ENCODE measurements at places on chromosomes 1 and 21. TPM values are rescaled to one million over a fixed set of nuclear protein-coding genes. Genes with fewer than 3 reads are reported as not detected.

DNA sequence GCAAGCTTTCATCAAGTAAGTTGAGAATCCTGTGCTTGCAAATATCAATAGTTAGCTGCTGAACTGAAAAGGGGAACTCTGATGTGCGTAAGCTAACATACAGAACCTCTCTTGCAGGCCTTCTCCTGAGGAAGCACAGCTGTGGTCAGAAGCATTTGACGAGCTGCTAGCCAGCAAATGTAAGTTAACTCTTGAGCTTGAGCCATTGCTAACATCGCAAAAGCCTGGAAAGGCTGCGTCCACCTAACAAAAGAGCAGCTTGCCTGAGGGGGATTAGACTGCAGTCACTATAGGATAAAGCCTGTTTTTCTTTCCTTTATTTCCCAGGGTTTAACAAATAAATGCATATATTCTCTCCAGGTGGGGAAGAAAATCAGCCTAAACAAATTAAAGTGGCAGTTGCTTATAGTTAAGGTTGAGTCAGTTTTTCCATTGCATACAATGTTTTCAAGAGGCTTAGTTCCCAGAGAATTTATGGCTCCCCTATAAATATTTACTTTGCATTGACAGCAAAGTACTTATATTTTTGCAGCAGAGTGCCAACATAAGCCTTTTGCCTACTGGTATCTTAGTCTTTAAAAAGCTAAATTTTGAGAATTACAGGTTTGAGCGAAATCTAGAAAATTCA, 1.5 kb downstream of the RGS2 start:
- no peaks in the 10 kb centered on the region for H3K27me3 ChIP-seq
- DNase-seq, result peak; percentile 65
- H3K36me3 ChIP-seq, result peaks cover 10% of the 10 kb centered on the region
- peak overlapping the region; percentile 86 for H3K27ac ChIP-seq
- peaks cover 15% of the 10 kb centered on the region for H3K4me1 ChIP-seq

GRCh38 chr21:36395353-36396111, 10.3 kb downstream of the CHAF1B start:
- H3K4me3 ChIP-seq, result no peak overlapping the region
- H3K27ac ChIP-seq, result no peak overlapping the region

The FLG gene
- total RNA-seq, result not detected

The CD2 gene
- 0.08 TPM for total RNA-seq

DNA sequence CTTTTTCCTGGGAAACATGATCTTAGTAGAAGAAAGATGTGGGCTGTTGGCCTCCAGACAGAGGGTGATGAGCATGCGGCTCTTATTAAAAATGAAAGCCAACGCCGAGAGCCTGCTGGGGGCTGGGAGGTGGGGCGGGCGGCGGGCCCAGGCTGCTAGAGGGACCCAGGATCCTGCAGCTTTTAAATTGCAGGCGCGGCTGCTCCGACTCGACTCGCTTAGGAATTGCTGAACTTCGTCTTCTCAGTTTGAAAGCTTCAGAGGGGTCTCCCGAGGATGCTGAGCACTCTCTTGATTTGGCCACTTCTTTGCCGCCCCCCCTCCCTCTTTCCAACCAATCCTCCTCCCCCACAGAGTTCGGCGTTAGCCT, 1.2 kb downstream of the AGPAT3 start:
- peak; percentile 75 for DNase-seq
- H3K4me1 ChIP-seq, result peaks cover 23% of the 10 kb centered on the region
- H3K36me3 ChIP-seq, result no peaks in the 10 kb centered on the region
- peak overlapping the region; percentile 91 for H3K4me3 ChIP-seq

DNA sequence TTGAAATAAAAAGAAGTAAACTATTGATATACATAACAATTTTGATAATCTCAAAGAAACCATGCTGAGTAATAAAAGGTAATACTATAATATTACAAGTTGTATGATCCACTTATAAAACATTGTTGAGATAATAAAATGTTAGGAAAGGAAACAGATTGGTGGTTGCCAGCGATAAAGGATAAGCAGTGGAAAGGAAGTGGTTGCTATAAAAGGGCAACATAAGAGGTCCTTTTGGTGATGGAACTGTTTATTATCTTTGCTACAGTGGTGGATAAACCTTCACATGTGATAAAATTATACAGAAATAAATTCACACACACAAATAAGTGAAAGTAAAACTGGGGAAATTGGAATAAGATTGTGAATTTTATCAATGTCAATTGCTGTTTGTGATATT, 15.1 kb downstream of the OR6F1 start:
- no peak overlapping the region for H3K27ac ChIP-seq
- DNase-seq, result no peak
- H3K27me3 ChIP-seq, result no peaks in the 10 kb centered on the region
- H3K4me1 ChIP-seq, result no peaks in the 10 kb centered on the region

The SPATA21 gene
- total RNA-seq, result 0.30 TPM

- H3K4me1 ChIP-seq, result no peaks in the 10 kb centered on the region
- no peaks in the 10 kb centered on the region for H3K27me3 ChIP-seq
- no peaks in the 10 kb centered on the region for H3K36me3 ChIP-seq
- H3K4me3 ChIP-seq, result no peak overlapping the region
- H3K27ac ChIP-seq, result no peak overlapping the region
Observed at GRCh38 chr1:6303397-6304012, 42.6 kb upstream of the GPR153 start.

GRCh38 chr1:20486457-20487235, 636 bp upstream of the CAMK2N1 start:
- DNase-seq, result peak; percentile 95
- H3K4me1 ChIP-seq, result peaks cover 19% of the 10 kb centered on the region
- peak overlapping the region; percentile 100 for H3K27ac ChIP-seq
- peak overlapping the region; percentile 90 for H3K4me3 ChIP-seq
- H3K27me3 ChIP-seq, result no peaks in the 10 kb centered on the region

The ADARB1 gene
- total RNA-seq, result 9.9 TPM

The USF1 gene
- total RNA-seq, result 85.1 TPM

The CBR3 gene
- 0.12 TPM for total RNA-seq

The HAO2 gene
- total RNA-seq, result 14.2 TPM

GRCh38 chr1:54869173-54869851, 17.7 kb downstream of the DHCR24 start:
- DNase-seq, result no peak
- H3K4me1 ChIP-seq, result peaks cover 35% of the 10 kb centered on the region
- no peaks in the 10 kb centered on the region for H3K27me3 ChIP-seq
- no peak overlapping the region for H3K4me3 ChIP-seq
- peak overlapping the region; percentile 52 for H3K27ac ChIP-seq
- H3K36me3 ChIP-seq, result peaks cover 4% of the 10 kb centered on the region

DNA sequence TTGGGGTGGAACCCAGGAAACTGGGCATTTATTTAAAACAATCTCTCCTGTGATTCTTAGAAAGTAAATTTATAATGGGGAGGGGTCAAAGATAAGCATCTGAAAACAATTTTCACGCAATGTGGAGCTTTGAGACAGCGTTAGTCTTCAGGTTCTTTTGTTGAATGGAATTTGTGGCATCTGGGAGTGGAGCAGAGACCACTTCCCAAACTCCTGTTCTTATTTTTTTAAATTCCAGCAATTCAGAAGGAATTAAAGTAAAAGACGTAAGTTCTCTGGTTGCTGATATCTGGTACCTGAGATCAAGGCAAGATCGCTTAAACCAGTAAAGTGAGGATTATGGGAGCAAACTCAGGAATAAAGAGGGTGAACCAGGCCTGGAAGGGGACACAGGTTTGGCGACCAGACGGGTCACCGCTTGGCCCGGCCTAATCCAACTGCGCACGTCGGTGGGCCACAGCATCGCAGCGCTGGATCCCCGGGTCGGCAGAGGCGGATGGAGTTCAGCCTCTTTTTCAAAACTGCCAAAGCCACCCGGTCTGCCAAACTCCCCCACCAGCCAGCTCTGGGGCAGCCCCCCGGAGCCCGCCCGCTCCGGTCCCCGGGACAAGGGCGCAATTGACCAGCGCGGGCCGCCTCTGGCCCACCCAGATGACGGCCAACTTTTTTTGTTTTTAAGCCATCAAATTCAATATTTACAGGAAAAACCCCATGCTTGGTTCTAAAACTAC, 754 bp upstream of the PDPN start:
- peak overlapping the region; percentile 33 for H3K27ac ChIP-seq
- DNase-seq, result no peak
- peak overlapping the region; percentile 53 for H3K4me3 ChIP-seq
- H3K36me3 ChIP-seq, result no peaks in the 10 kb centered on the region
- H3K4me1 ChIP-seq, result peaks cover 3% of the 10 kb centered on the region

DNA sequence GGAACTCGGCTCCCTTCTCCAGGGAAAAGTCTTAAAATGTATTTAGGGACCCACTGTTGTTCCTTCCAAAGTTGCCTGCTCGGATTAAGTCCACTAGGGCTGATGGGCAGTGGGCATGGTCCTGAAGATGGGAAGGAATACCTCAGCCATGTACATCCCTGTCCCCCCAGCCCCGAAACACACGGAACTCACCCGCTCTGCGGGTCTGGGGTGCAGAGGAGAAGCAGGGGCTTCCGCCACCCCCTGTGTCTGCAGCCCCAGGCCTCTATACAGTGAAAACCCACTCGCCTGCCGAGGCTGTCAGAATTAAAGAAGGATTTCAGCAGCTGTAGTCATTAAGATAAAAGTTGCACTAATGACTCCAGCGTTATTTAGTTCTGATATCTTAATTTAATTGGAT, 212.6 kb upstream of the VAMP3 start:
- H3K36me3 ChIP-seq, result no peaks in the 10 kb centered on the region
- no peaks in the 10 kb centered on the region for H3K27me3 ChIP-seq
- no peak overlapping the region for H3K4me3 ChIP-seq
- no peak overlapping the region for H3K27ac ChIP-seq
- H3K4me1 ChIP-seq, result peaks cover 8% of the 10 kb centered on the region

The S100A3 gene
- 2.6 TPM for total RNA-seq

DNA sequence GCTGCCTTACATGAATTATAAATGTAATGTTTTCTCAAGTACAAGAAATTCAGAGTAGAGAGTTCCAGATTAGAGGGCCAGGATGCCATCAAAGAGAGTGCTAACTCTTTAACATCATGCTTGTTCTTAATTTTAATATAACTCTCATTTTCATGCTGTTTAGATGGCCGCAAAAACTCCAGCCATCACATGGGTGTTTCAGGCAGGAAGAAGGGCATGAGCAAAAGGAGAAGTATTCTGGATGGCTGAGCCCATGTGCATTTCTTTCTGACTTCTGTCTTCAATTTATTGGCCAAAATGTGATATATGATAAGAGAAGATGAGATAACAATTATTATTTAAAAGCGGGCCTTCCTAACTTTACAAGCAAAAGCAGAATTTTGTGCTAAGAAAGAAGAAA, 1328.6 kb downstream of the MRPL39 start:
- H3K27me3 ChIP-seq, result no peaks in the 10 kb centered on the region
- H3K27ac ChIP-seq, result no peak overlapping the region
- no peaks in the 10 kb centered on the region for H3K36me3 ChIP-seq

DNA sequence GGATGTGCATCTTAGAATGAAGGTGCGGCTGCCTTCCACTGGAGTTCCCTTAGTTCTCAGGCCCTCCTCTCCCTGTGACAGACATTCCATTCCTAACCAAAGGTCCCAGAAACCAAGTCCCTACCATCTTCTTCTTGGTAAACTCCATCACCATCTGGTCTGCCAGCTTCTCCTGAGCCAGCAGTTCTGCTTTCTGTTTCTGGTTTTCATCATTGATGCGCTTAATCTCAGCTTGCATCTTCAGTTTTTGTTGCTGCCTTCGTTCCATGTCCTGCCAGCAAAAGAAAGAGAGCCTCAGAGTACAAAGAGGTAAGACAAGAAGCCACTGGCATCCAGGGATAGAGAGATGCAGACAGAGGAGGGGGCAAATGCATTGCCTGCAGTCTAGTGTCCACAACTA, 18.0 kb upstream of the VSIG8 start:
- H3K4me1 ChIP-seq, result peaks cover 2% of the 10 kb centered on the region

- H3K4me1 ChIP-seq, result peaks cover 19% of the 10 kb centered on the region
- no peak overlapping the region for H3K27ac ChIP-seq
- no peaks in the 10 kb centered on the region for H3K36me3 ChIP-seq
- DNase-seq, result no peak
- no peak overlapping the region for H3K4me3 ChIP-seq
Observed at GRCh38 chr1:216459651-216460207, 36.5 kb upstream of the USH2A start.

- DNase-seq, result no peak
- peaks cover 14% of the 10 kb centered on the region for H3K4me1 ChIP-seq
Observed at GRCh38 chr1:93347334-93347899, 1.7 kb downstream of the DR1 start.

- no peak for DNase-seq
- peaks cover 38% of the 10 kb centered on the region for H3K4me1 ChIP-seq
- no peaks in the 10 kb centered on the region for H3K27me3 ChIP-seq
Observed at GRCh38 chr1:159944623-159945455, 574 bp downstream of the IGSF9 start.

DNA sequence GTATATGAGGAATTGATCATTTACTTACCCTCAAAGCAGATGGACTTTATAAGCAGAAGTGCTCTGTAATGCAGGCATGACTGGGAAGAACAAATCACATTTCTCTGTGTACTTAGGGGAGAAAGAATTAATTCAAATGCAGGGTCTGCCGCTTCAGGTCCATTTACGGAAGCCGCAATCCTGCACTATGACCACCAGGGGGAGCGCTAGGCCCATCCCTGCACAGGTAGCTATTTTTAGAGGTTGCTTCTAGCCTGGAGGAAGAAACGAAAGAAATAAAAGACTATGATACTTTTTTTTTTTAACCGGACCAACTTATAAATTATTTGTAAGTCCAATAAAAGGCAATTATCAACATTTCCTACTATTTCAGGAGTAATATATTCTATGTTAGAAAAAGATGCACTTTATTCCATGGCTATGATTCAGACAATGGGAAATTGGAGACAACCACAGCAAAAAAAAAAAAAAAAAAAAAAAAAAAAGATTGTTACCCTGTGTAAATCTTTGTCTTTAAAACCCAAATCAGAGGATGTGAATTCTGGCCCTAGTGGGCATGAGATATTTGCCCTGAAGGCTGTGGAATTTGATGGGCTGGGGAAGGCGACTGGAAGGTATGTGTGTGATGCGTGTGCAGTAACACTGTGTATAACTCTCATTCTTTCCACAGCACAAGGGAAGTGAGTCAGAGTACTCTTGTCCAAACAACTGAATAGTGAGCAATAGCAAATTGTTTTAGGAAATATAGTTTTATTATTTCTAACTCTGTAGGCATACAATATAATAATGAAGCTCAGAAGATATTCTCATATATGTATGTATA, 12.9 kb upstream of the FYB2 start:
- no peaks in the 10 kb centered on the region for H3K36me3 ChIP-seq
- DNase-seq, result peak; percentile 78

The KCNJ15 gene
- total RNA-seq, result 0.43 TPM

- H3K4me1 ChIP-seq, result peaks cover 8% of the 10 kb centered on the region
- no peak overlapping the region for H3K27ac ChIP-seq
- no peak for DNase-seq
- H3K36me3 ChIP-seq, result no peaks in the 10 kb centered on the region
- no peaks in the 10 kb centered on the region for H3K27me3 ChIP-seq
- no peak overlapping the region for H3K4me3 ChIP-seq
Observed at GRCh38 chr1:156476501-156477298, 23.9 kb downstream of the MEF2D start.

DNA sequence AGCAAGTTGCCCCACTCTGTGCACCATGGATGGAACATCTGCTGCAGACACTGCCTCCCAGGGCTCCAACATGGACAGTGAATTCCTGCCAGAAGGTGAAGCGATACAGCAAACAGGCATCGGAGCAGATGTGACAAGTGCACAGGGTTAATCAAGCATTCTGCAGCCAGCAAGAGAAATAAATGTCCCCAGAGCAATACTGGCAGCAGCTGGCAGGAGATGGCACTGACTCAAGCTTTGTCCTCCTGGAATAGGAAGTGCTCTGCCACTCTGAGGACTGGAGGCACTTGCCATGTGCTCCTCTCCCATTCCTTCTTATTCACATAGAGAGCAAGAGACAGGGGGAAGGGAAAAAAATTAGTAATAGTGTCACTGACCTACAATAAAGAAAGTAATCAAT, 402.7 kb upstream of the DAB1 start:
- no peaks in the 10 kb centered on the region for H3K4me1 ChIP-seq
- no peaks in the 10 kb centered on the region for H3K36me3 ChIP-seq
- peaks cover 5% of the 10 kb centered on the region for H3K27me3 ChIP-seq
- DNase-seq, result no peak
- H3K4me3 ChIP-seq, result no peak overlapping the region
- no peak overlapping the region for H3K27ac ChIP-seq

The SH2D5 gene
- 0.53 TPM for total RNA-seq

The CCDC28B gene
- total RNA-seq, result 12.9 TPM

All from hepatocyte (in vitro differentiated cells).